CD4-positive, alpha-beta T cell treated with Interleukin-12 subunit alpha and Interleukin-12 subunit beta, for 1 hour (primary cell): ENCODE measurements at places on chromosomes 5 and 9.

DNA sequence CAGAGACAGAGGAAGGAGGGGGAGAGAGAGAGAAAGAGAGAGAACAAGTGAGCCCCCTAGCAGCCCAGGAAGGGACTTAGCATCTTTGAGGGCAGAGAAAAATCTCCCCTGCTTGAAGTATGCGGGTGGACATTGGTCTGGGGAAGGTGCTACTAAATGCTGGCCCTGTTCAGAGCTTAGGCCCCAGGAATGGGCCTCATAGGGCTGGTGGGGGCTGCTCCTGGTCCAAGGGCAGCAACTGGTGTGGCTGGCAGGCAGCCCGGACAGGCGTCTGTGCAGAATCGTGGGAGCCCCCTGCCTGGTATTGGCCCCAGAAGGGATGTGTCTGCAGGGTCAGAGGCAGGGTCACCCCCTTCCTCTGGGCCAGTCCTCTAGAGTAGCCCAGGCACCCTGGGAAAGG is 47.8 kb upstream of the SUSD3 start:
- no peak for DNase-seq

- no peak for DNase-seq
Observed at GRCh38 chr9:107612136-107612535, 122.6 kb upstream of the KLF4 start.

DNA sequence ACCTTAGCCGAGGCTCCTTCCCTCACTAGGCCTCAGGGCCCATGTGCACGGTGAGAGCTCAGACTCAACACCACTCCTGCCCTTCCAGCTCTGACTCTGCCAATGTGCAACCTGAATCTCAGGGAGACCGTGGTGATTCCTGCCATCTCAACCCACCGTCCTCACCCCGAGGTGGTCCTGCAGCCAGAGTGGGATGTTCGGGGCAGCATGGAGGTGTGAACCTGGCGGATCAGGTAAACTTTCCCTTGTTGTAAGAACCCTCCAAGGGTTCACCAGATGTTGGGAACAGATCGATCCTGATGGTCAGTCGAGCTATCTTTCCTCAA is 538 bp upstream of the AKNA start:
- no peak for DNase-seq

GRCh38 chr9:71120501-71121247 is 747 bp downstream of the TRPM3 start:
- DNase-seq, result no peak

GRCh38 chr5:9932770-9933169 is 302.6 kb upstream of the TAS2R1 start:
- DNase-seq, result no peak
